ENCODE measurements at places on chromosomes 6 and 20.

DNA sequence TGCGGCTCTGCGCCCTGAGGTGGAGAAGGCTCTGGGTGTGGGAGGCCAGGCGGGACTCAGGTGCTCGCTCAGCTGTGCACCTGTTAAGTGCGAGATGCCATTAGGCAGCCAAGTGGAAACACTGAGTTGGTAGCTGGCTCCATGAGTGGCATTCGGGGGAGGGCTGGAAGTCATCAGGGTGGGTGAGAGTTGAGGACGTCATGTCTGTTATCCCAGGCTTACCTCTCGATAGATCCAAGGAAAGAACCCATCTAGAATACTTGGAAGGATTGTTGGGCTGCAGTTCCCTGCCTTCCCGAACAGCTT is 41.3 kb downstream of the TAF8 start:
- DNase-seq: no peak

DNA sequence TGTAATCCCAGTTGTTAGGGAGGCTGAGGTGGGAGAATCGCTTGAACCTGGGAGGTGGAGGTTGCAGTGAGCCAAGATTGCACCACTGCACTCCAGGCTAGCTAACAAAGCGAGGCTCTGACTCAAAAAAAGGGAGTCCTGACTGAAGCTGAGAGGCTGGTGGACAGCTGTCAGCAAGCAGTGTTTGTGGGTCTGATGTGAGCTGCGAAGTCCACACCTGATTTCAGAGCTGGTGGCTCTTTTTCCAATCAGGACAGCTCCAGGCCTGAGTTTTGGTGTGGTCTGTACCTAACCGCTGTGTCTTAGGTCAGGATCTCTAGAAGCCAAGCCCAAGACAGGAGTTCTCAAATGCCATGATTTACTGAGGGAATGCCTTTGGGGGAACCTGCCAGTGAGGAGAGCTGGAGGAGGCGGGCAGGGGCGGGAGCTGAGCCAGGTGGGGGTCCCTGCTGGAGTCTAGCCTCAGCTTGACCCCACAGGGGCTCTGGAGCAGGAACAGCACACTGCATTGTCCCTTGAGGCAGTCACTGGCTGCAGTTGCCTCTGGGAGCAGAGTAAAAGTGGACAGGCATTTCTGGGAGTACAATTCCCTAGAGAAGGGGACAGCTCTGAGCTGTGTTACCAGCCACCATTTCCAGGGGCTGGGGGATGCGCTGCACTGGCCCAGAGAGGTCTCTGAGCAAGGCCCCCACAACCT is 5.0 kb downstream of the GFRA4 start:
- no peak for DNase-seq

- no peak for DNase-seq
These were observed 126.3 kb downstream of the CARMIL1 start for GRCh38 chr6:25405442-25405841.

- DNase-seq: no peak
These were observed 175.5 kb downstream of the BTBD3 start for GRCh38 chr20:12093057-12093796.

GRCh38 chr20:19096843-19097242 is 115.6 kb upstream of the SLC24A3 start:
- DNase-seq: no peak

GRCh38 chr6:45630314-45630713 is 252.6 kb upstream of the SUPT3H start:
- DNase-seq: no peak

DNA sequence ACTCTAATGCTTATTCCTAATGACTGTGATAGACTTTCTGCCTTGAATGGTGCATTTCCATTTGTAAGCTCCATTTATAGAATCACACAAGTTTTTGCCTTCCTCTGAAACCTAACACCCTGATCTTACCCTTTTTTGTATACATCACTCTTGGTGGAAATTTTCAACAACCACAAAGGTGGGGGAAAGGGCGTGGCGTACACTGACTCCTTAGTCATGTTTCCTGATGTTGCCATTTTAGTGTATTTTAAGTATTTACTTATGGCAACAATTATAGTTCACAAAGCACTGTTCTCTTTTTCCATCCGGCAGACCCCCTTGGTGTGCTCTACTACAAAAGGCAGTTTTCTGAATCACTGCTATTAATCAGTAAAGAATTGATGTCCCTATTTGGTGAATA is 92.0 kb downstream of the ATXN1 start:
- DNase-seq: peak; percentile 70

- DNase-seq: no peak
These were observed 120.2 kb upstream of the MLN start for GRCh38 chr6:33923857-33924514.

DNA sequence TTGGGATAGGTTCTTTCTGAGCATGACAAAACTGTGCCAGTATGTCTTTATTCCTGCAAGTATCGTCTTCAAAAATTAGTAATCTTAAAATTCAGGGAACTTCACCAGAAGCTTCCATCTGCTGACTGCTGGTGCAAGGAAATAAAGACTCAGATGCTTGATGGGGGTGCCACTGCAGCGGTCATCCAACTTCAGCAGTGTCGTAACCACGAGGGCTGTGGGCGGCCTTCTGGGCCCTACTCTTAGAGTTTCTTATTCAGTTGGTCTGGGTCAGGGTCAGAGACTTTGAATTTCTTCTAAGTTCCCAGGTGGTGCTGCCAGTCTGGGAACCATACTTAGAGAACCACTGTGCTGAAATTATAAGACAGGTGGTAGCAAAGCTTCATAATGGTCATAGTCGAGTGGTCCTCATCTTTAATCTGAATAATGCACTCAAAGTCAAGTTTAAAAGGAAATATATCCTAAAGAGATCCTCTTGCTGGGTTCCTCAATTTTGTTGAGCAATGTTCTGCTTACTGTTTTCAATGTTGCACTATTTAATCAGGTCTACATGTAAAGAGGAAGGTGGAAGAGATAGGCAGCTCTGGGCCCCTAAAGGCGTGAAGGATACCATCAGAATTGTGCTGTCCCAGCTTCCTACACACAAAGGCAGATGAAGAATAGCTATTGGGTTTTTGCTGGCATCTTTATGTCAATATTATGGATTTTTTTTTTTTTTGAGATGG is 165.4 kb upstream of the GMDS start:
- DNase-seq: no peak

- no peak for DNase-seq
These were observed 677.6 kb downstream of the KIF16B start for GRCh38 chr20:15895560-15896084.
